Stimulated activated CD4-positive, alpha-beta T cell treated with anti-CD3 and anti-CD28 coated beads, Interleukin-1b, Interleukin-23, amount 100 ng/mL, for 1 hour (primary cell): ENCODE measurements at places on chromosomes 3 and 15.

- no peak for DNase-seq
Observed at GRCh38 chr15:37098468-37099318, 1.7 kb downstream of the MEIS2 start.

DNA sequence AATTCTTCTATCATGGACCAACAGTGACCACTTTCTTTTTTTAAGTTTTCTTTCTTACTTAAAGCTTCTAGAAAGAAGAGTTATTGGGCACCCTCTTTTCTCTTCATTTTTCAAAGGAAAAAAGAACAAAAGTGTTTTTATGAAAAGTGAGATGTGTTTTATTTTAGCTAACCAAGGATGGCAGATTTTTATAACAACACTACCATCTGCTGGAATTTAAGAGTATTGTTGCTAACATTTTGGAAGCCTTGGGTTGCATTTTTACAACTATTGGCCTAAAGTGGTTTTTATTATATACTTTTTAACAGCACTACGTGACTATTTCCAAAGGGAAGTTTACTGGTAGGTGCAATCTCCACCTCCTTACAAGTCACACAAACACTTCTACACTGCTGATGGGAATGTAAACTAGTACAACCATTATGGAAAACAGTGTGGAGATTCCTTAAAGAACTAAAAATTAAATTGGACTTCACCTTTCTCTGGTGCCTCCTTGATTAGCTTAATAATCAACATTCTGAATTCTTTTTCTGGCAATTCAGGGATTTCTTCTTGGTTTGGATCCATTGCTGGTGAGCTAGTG is 237.7 kb upstream of the AGTR1 start:
- no peak for DNase-seq

DNA sequence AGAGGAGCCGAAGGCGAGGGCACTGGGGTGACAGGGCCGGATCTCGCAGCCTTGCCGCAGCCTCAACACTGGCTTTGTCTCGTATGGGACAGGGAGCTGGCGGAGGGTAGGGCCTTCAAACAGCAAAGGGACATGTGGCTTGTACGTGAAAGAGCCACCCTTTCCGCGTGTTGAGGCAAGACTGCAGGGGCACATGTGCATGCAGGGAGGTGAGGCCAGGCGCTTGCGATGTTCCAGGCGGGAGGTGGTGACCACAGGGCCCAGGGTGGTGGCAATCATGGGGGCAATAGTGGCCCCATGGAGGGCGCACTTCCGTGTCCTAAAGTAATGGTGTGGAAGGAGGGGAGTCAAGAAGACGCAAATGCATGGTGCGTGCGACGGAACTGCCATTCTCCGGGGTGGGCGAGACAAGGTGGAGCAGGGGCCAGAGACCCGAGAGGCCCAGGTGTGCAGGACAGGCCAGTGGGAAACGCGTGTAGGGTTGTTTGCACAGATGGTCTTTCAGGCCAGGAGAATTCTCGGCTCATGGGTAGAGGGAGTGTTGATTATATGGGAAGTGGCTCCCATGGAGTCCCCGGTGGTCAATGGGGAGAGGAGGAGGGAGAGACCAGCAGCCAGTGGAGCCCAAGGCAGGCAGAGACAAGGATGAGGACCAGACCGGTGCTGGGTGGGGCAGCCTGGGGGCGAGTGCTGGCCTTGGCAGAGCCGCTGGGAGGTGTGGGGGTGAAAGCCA is 45.8 kb upstream of the PCSK6 start:
- DNase-seq: no peak

- DNase-seq: no peak
Observed at GRCh38 chr3:50201573-50202315, 3.3 kb upstream of the SLC38A3 start.

- DNase-seq: no peak
Observed at GRCh38 chr3:189967254-189967865, 153.3 kb downstream of the P3H2 start.

DNA sequence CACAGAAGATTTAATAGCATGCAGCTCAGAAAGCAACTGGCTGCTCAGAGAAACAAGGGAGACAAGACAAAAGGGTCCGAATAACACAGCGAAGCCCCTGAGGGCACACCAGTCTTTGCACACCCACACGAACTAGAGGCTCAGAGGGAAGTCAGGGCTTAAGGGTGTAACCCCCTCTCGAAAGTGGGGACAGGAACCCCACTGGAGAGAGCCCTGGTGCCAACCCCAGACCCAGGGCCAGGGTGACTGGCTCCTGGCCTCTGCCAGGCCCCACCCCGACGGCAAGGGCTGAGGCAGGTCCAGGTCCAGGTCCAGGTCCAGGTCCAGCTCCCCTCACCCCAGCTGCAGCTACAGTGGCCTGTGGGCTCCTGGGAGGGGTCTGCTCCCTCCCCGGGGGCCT is 10.5 kb upstream of the PRR23E start:
- DNase-seq: no peak

GRCh38 chr15:44667039-44667360 is 3.5 kb upstream of the SPG11 start:
- DNase-seq: no peak

GRCh38 chr3:72102112-72102616 is 317.2 kb upstream of the PROK2 start:
- DNase-seq: no peak

- DNase-seq: no peak
Observed at GRCh38 chr15:71811752-71812735, 1.7 kb downstream of the NR2E3 start.

DNA sequence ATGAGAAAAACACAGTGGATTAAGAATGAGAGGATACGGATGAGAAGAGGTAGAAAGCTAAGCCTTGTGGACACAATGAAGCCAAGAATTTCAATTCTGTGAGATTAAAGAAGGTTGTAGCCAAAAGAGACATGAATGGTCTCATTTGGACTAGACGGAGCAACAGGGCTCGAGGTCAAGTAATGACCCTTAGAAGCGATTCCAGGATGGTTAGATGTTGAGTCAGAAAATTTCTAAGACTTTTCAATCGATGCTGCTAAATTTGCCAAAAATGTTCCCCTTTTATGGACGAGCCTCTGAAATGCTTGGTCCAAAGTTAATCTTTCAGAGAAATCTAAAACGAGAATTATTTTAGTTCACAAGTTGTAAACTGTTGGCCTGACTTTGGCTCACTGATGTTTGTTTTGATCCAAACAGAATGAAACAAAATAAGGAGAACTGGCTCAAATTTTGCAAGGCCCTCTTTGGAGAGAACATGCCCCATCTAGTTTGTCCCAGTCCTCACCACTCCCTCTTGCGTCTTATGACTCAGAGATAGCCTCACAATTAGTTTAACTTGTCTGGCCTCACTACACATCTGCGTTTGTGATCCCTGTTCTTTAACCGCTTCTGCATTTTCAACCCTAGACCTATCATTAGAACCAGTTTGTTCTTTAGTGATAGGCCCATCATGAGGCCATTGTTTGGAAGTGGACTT is 235.5 kb downstream of the PDZRN3 start:
- DNase-seq: no peak

- DNase-seq: no peak
Observed at GRCh38 chr15:93553167-93553935, 464.3 kb upstream of the RGMA start.

DNA sequence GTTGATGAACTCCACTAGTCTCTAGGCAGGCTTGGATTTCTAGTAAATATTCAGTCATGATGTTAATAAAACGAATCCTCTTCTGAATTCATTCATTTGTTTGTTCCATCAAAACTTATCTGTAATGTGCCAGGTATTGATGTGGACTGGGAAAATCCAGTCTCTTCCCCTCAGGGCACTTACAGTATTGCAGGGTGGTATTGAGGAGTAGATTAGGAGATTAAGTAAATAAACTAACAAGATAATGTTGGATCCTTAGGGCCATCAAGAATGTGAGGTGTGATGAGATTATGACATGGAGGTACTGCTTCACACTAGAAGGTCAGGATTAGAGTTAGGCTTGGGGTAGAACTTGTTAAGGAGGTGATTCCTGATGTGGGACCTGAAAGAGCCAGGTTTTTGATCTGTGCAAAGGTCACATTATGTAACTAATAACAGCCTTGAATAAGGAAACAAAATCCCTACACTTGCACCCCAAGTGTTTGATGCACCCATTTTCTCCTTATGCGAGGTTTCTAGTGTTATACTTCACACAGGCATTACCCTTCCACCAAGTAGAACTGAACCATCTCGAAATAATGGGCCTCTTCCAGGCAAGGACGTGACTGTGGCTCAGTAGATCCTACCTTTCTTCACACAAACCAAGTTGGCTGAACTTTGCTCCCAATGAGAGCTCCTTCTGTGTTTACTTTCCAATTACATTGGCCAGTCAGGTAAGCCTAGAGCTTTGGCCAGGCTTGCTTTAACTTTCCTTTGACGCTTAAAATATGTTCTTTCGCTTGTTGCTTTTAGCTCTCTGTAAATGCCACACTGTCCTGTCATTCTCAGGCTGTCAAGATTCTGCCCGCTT is 16.7 kb downstream of the MCTP2 start:
- DNase-seq: no peak

DNA sequence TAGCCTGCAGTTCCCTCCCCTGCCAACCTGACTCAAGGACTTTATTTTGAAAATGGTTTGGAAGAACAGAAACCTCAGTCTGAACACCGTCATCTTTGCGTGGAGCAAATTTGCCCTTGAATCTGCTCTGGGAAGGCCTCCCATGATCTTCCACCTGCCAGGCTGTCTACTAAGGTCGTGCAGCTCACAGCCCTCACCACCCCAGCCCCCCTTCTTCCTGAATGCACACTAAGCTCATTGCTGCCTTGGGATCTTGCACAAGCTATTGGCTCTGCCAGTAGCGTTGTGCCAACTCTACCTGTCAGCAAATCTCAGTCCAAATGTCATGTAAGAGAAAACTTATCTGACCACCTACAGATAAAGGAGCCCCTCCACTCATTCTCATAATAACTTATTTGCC is 141.5 kb downstream of the USP13 start:
- no peak for DNase-seq

- DNase-seq: no peak
Observed at GRCh38 chr3:46456118-46456517, 8.6 kb downstream of the LTF start.

DNA sequence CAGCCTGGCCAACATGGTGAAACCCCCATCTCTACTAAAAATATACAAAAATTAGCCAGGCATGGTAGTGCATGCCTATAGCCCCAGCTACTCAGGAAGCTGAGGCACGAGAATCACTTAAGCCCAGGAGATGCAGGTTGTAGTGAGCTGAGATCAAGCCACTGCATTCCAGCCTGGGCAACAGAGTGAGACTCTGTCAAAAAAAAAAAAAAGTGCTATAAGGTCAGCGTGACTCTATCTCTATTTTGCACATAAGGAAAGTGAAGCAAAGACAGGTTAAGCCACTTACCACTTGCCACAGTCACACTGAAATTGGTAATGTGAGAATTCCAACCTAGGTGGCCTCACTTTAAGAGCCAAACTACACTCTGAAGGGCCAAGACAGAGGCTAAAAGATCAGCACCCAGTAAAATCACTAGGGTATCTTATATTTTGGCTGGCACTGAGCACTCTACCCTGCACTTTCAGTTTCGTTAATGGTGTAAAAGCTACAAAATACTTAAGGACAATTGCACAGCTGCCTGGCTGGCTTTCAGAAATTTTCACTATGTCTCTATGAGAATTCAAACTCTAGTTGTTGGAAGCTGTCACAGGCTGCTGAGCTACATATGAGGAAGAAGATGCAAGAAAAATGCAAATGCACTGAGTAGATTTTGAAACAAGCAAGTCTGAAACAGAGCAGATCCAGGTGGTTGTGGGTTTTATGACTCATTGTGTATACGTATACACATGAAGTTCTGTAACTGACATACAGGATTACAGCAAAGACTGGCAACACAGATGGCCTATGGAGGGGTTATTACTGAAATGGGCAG is 32.7 kb downstream of the TRANK1 start:
- no peak for DNase-seq

GRCh38 chr3:23968463-23969184 is 23.5 kb downstream of the NR1D2 start:
- no peak for DNase-seq

DNA sequence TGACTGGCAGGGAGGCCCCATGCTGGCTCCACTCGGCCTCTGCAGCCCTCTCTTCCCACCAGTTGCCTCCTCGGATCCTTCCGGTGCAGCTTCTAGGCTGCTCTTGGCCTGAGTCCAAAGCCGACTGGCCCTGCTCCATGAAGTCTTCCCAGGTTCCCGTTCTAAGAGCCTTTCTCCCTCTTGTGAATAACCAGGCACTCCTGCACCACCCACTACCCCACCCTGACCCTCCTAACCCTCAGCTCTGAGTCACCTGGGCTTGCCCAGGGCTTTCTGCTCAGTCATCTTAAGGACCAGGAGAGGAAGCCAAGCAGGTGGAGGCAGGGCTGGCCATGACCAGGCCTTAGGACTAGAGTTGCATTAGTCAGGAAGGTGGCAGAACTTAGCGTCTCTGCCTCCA is 28.1 kb upstream of the CNBP start:
- DNase-seq: no peak

DNA sequence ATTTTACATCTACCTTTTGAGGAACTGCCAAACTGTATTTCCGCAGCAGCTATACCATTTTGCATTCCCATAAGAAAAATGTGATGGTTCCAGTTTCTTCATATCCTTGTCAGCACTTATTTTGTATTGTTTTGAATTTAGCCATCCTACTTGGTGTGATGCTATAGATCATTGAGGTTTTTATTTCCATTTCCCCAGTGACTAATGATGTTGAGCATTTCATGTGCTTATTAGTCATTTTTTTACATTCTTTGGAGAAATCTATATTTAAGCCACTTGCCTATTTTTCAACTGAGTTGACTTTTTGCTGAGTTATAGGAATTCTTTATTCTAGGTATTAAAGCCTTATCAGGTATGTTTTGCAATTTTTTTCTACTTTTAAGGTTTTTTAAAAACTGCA is 347.6 kb upstream of the RARB start:
- DNase-seq: no peak

DNA sequence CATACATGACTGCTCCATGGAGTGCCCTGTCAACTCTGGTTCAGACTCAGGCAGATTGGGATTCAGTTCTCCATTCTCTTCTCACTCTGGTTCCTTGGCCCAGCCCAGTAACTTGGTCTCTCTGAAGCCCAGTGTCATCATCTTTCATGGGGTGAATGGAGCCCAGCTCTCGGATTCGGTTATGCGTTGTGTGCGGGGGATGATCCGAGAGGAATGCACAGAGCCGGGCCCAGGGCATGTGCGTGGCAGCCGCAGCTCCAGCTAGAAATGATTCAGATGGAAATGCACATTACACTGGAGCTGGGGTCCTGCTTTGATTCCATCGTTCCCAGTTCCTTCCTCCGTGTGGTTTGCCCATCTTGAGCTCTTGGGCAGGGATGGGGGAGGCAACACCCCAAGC is 189.4 kb downstream of the FEZF2 start:
- DNase-seq: no peak

GRCh38 chr3:124320976-124321375 is 329.1 kb upstream of the ROPN1 start:
- no peak for DNase-seq

- no peak for DNase-seq
Observed at GRCh38 chr15:39181056-39181747, 399.7 kb upstream of the THBS1 start.

DNA sequence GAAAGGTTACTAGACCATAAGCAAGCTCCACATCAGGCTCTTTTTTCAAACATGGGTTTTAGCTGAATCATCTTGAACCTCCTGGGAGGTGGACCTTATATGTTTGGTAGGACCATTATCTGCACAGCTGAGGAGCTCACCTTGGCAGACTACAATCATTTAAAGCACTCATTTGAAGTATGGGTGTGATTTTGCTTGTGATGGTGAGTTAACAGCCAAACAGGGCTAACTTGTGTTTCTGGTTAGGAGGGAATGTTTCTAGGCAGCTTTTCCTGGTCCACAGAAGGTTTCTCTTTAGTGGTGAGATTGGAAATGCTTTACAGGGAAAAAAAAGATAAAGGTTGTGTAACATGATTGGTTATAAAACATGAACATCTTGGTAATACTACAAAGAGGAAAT is 61.8 kb downstream of the ARHGEF26 start:
- DNase-seq: no peak
